ENCODE measurements at places on chromosomes 5 and 9.

DNA sequence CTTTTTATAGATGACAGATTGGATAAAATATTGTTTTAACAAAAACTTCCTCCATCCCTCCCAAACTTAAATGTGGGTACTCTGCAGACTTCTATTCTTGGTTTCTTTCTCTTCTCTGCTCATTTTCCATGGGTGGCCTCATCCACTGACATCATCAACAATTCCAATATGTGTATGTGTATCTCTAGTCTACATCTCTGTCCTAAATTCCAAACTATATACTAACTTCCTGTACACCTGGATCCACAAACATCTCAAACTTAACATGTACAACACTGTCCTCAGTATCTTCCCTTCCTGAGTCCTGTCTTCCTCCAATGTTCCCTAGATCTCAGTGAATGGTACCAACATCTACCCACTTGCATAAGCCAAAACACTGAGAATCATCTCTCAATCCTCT lies 28.5 kb upstream of the CDK5RAP2 start:
- DNase-seq: no peak

GRCh38 chr9:24721621-24722020 lies 175.9 kb upstream of the IZUMO3 start:
- DNase-seq: no peak

- DNase-seq: no peak
Measured at GRCh38 chr5:177478711-177479646, 5.5 kb upstream of the DBN1 start.

- DNase-seq: no peak
Measured at GRCh38 chr5:143023411-143024096, 253.4 kb downstream of the ARHGAP26 start.

- no peak for DNase-seq
Measured at GRCh38 chr9:89442501-89442978, 55.4 kb downstream of the SEMA4D start.

DNA sequence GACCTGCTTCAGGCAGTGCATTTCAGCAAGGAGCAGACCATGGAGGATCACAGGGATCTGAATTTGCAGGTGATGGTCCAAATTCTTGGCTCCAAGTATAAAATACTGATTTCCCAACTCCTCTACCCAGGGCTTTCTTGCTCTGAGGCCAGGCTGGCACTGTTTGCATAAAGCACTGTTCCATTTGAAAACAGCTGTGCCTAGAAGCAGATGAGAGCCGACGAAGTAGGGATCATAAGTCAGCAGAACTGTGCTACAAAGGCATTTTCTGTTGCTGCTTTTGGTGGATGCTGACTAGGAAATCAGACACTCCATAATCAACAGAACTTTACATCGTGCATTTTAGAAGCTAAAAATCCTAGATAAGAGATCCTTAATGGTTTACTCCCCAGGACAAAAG lies 126.4 kb downstream of the MAT2B start:
- DNase-seq: no peak

GRCh38 chr5:57455511-57456455 lies 26.8 kb downstream of the ACTBL2 start:
- DNase-seq: no peak

GRCh38 chr5:174752121-174752520 lies 27.7 kb downstream of the MSX2 start:
- no peak for DNase-seq

GRCh38 chr5:109853377-109853776 lies 163.7 kb downstream of the MAN2A1 start:
- DNase-seq: no peak

DNA sequence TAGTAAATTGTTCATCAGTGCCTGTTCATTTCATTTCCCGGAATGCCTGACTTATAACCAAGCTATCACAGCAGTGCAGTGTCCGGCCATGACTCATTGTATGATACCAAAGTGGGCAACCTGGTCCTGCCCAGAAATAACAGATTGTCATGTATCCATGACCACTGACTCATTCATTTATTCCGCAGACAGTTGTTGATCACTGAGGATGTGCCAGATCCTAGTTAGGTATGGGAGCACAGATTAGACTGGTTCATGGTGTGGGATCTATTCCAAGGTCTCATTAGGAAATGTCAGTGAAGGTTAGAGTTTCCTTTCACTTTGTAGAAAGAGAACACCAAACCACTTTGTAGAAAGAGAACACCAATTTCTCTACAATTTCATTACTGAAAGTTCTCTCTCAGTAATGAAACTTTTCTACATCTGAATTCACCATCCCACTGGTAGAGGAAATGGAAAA lies 8.7 kb downstream of the NREP start:
- no peak for DNase-seq

DNA sequence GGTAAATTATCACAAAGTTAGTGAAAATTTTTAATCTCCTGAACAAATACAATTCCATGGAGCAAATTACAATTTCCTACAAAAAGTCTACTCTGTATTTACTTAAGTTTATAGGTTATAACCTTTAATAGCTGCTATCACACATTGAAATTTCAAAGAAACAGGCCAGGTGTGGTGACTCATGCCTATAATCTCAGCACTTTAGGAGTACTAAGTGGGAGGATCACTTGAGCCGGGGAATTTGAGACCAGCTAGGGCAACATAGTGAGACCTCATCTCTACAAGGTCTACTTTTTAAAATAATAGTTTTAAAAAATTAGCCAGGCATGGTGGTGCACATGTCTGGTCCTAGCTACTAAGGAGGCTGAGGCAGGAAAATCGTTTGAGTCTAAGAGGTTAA lies 50.3 kb downstream of the HINT1 start:
- DNase-seq: no peak

- peak; percentile 53 for DNase-seq
Measured at GRCh38 chr9:89941875-89942274, 337.1 kb downstream of the GADD45G start.

DNA sequence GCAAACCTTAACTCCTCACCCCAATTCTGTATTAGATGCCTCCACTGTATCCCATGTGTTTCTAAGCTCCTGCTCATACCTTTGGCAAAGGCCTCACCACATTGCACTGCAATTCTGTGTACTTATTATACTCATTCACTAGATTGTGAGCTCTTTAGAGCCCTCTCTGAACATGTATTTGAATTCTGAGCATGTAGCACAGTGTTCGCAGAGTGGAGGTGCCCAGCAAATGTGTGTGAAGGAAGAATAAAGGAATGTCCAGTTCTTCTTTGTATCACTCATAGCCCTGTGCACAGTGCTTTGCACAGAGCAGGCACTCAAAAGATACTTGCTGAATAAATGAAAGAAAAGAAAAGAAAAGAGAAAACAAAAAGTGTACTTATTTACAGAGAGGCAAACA lies 301.1 kb upstream of the EFNA5 start:
- no peak for DNase-seq

GRCh38 chr5:178388386-178389025 lies 155.9 kb upstream of the PHYKPL start:
- DNase-seq: no peak

GRCh38 chr5:88888848-88889188 lies 5.8 kb upstream of the MEF2C start:
- DNase-seq: no peak

DNA sequence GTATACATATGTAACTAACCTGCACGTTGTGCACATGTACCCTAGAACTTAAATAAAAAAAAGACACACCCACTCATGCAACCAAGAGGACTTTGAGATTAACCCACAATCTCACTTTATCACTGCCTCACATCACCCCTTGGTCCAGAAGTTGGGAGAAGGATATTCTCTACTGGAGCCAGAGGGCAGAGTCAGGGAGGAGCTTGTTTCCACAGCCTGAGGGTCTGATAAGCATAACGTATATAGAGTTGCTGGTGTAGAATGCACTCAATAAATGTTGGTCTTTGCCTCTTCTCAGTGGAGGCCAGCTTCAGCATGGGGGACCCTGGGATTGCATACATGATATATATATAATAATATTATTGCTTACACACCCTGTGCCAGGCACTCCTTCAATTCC lies 10.1 kb downstream of the KCNV2 start:
- no peak for DNase-seq

DNA sequence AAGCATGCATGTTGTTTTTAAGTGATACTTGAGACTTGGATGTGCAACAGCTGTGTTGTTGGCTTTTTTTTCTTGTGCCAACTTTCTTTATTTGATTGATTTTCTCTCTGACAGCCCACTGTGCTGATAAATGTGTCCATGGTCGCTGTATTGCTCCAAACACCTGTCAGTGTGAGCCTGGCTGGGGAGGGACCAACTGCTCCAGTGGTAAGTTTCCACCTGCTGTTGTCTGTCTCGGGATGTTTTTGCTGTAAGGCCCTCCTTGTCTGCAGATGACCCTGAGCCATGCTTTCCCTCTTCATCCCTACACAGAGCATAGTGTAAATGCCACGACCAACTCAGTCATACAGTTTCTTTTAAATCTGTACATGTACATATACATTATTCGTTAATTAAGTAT lies 79.2 kb downstream of the MEGF10 start:
- DNase-seq: no peak

DNA sequence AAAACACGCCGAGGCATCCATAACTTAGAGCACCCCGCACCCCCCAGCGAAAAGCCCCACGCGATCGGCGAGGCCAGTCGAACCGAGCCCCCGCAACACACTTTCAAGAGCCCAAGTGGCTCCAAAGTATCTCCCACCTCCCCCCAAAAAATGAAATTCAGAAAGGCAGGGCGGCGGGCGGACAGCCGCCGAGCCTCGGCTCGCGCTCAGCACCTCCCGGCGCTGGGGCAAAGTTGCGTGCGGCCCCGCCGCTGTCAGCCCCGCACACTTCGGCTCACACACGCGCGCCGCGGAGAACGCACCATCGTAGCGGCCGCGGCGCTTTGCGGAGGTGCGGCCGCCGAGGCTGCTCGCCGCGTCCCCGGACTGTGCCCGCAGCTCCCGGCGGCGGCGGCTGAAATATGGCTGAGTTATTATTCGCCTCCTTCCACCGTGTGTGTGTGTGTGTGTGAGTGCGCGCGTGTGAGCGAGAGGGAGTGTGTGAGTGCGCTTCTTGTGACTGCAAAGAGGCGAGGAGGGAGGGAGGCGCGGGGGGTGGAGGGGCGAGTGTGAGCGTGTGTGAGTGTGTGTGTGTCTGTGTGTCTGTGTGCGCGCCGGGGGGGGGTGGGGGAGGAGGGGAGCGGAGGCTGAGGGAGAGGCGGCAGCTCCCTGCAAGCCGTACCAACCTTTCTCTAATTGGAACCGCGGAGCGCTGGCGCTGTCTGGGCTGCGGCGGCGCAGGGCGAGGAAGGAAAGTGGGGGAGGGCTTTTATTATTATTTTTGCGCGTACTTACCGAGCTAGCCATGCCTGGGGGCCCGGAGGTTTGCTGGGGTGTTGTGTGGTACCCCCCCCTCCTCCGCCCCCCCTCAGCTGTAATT lies 599 bp downstream of the MLLT3 start:
- no peak for DNase-seq

DNA sequence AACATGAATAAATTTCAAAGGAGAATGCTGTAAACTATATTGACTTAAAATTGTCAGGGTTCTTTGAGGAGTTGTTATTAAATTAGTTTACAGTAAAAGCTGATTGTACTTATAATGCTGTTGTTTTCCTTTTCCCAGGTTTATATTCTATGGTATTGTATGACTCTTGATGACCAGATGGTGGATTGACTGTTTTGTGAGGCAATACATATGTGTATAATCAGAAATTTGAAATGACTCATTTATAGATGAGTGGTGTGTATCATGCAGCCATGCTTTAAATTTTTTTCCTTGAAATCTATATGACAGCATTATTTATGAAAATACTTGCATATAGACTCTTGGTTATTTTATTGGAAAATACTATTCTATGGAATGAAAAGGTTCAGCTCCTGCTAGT lies 195.3 kb downstream of the CNTLN start:
- no peak for DNase-seq

GRCh38 chr5:133347039-133347438 lies 265.3 kb downstream of the FSTL4 start:
- DNase-seq: no peak

DNA sequence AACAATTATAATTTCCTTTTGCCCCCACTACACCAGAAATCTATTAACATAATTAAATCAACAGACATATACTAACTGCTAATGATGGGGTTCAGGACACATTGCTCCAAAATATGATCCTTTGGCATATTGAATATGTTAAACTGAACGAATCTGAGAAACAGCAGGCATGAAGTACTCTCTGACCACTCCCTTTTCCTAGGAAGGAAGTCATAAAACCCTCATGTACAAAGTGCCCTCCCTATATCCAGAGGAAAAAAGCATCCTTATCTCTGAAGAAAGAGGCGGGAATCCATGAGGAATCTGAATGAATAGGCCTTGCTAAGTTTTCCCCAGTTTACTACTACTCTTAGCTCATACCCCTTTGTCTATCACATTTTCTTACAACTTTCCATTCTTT lies 67.9 kb downstream of the ADAMTS6 start:
- DNase-seq: no peak

DNA sequence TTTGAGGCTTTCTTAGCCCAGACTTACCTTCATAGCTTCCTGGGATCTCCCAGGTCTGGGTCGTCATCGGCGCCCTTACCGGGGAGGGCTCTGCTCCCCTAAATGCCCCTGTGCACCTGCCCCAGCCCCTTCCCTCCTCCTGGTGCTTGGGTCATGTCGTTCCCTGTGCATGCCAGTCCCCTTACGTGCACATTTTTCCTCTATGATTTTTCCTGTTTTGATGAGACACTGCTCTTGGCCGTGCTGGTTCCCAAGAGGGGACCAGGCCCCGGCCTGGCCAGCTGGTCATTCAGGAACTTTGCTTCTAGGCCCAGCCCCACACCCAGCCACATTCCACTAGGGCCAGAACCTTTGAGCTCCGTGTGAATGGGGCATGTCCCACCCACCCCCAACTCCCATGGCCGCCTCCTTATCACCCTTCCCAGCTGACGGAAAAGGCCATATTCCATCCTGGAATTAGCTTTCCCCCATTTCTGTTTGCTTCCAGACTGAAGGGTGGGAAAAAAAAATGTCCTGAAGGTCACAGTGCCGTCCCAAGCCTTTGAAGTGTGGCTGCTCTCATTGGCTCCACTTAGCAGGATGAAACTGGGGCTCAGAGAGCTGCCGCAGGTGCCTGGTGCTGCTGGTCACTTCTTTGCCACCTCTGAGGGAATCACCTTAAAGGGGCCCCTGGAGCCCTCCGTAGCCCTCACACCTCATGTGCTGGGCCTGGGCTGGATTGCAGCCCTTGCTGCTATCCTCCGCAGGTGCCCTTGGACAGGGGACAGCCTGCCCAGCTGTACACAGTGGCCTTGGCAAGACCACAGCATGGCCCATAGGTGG lies 25.1 kb downstream of the ERGIC1 start:
- DNase-seq: no peak

DNA sequence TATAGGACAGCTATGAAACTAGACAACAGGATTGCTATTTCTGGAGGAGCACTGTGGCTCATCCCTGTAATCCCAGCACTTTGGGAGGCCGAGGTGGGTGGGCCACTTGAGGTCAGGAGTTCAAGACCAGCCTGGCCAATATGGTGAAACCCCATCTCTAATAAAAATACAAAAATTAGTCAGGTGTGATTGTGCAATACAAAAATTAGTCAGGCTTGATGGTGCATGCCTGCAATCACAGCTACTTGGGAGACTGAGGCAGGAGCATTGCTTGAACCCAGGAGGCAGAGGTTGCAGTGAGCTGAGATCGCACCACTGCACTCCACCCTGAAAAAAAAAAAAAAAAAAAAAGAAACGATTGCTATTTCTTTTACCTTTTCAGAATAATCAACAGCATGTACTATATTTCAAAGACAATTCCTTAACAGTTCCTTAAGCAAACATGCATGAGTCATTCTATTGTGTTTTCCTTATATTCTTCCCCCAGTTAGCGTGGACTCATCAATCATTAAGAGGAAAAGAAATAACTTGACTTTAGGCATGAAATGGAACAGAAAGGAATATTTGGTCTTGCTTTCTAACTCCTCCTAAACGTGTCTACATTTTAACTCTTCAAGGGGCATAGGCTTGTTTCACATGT lies 162.6 kb downstream of the TAF11L14 start:
- no peak for DNase-seq

GRCh38 chr5:54234304-54234933 lies 76.0 kb downstream of the ARL15 start:
- no peak for DNase-seq

Data from NCI-H1417 treated with DMSO at 0.1 percent for 48 hours (cell line).